ENCODE measurements at places on chromosomes 12 and 14. TPM values are rescaled to one million over a fixed set of nuclear protein-coding genes. Genes with fewer than 3 reads are reported as not detected.

AQP2 gene
- total RNA-seq: not detected

SLC10A1 gene
- total RNA-seq: not detected

EID3 gene
- 17.6 TPM for total RNA-seq

ACRBP gene
- 0.57 TPM for total RNA-seq

CSRNP2 gene
- total RNA-seq: 33.4 TPM

KCNJ8 gene
- total RNA-seq: not detected

RDH5 gene
- 1.6 TPM for total RNA-seq

MIP gene
- 0.38 TPM for total RNA-seq

VRTN gene
- not detected for total RNA-seq

NANOG gene
- total RNA-seq: not detected

KRT75 gene
- not detected for total RNA-seq

KRT3 gene
- total RNA-seq: not detected

NGB gene
- total RNA-seq: not detected

IGF1 gene
- total RNA-seq: 0.65 TPM

NPFF gene
- total RNA-seq: not detected

SERPINA12 gene
- not detected for total RNA-seq

COCH gene
- 0.16 TPM for total RNA-seq

TBX3 gene
- total RNA-seq: 4.5 TPM

PLEK2 gene
- 4.7 TPM for total RNA-seq

TAS2R9 gene
- 0.13 TPM for total RNA-seq

OASL gene
- total RNA-seq: 1.9 TPM

Measured in bladder microvascular endothelial cell (primary cell).